ENCODE measurements at places on chromosomes 7 and 10. TPM values are rescaled to one million over a fixed set of nuclear protein-coding genes. Genes with fewer than 3 reads are reported as not detected.

DNA sequence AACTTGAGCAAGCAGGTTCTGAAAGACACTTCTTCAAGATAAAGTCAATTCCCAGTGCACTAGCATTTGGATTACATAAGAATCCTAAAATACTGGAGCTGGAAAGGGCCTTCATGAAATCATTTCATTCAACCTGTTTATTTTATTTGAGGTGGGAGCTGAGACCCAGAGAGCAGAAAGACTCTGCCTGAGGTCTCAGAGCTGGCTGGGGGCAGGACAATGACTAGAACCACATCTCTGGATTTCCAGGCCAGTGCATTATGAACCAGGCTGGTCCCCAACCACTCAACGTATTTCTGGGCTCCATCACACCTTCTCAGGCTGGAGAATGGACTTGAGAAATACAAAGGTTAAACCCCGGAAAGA lies 8.4 kb downstream of the ANXA11 start:
- no peak for DNase-seq

GRCh38 chr10:48287417-48288391 lies 13.2 kb upstream of the FRMPD2 start:
- no peak for DNase-seq

DNA sequence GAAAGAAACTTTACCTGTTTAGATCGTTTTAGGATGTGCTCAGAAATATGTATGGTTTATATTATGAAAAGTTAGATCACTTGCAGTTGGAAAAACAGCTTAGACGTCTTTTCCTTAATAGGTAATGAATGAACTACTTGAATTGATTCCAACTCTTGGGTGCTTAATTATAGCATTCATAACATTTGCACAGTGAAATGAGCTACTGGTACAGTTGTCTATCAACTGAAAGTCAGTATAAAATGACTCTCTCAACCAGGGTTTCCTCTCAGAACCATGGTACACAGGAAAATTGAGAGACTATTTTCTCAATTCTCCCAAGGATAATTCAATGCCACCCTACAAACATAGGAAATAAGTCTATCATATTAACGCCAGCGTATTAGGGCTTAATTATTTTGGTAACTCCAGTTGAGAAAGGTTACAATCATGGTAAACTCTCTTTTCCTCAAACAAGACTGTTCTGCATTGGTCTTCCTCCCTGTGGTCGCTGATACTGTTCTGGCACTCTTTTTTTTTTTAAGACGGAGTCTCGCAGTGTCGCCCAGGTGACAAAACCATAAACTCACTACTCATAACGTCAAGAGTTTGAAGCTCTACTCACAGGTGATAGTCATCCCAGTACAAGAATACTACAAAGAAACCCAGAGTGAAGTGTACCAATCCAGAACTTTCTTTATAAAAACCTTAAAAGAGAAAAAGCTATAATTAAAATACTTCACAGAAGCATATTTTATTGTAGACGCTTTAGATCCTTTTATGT lies 2.0 kb downstream of the ANLN start:
- DNase-seq: no peak

The WNT8B gene
- total RNA-seq: 1.1 TPM

The TSPAN15 gene
- 10.4 TPM for total RNA-seq

The PRLHR gene
- total RNA-seq: not detected

The CDNF gene
- total RNA-seq: 1.4 TPM

The OR2A42 gene
- 0.37 TPM for total RNA-seq

The ALKBH4 gene
- 24.8 TPM for total RNA-seq

The A1CF gene
- total RNA-seq: 0.07 TPM

Data from WTC11 (cell line).